ENCODE measurements at places on chromosomes 3 and 15. TPM values are rescaled to one million over a fixed set of nuclear protein-coding genes. Genes with fewer than 3 reads are reported as not detected.

- H3K4me3 ChIP-seq: no peak overlapping the region
- H3K36me3 ChIP-seq: no peaks in the 10 kb centered on the region
- H3K4me1 ChIP-seq: peaks cover 22% of the 10 kb centered on the region
- peak; percentile 51 for DNase-seq
Observed at GRCh38 chr3:44883999-44884431, 9.6 kb downstream of the TGM4 start.

GRCh38 chr3:100957261-100957986 lies 35.8 kb downstream of the ABI3BP start:
- no peaks in the 10 kb centered on the region for H3K36me3 ChIP-seq
- H3K27ac ChIP-seq: peak overlapping the region; percentile 18
- H3K4me3 ChIP-seq: no peak overlapping the region
- no peak for DNase-seq

Gene SPSB4
- not detected for total RNA-seq

DNA sequence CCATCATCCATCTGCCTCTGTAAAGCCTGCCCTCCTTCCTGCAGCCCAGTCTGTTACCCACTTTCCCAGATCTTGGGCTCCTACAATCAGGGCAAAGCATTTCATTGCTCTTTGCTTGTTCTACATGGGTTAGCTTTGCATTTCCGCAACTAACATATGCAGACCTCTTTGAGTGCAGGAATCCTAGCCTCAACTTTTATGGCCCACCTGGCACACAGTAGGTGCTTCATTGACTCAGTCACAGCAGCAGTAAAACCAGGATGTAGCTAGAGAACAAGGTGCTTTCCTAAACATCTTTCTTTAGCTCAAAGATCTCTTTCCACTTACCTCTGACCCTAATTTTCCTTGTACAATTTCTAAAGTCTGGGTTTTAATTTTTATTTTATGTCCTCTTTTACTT lies 3.5 kb downstream of the CD80 start:
- H3K27me3 ChIP-seq: no peaks in the 10 kb centered on the region
- no peak overlapping the region for H3K4me3 ChIP-seq
- no peak for DNase-seq

Gene BRK1
- total RNA-seq: 100.0 TPM

DNA sequence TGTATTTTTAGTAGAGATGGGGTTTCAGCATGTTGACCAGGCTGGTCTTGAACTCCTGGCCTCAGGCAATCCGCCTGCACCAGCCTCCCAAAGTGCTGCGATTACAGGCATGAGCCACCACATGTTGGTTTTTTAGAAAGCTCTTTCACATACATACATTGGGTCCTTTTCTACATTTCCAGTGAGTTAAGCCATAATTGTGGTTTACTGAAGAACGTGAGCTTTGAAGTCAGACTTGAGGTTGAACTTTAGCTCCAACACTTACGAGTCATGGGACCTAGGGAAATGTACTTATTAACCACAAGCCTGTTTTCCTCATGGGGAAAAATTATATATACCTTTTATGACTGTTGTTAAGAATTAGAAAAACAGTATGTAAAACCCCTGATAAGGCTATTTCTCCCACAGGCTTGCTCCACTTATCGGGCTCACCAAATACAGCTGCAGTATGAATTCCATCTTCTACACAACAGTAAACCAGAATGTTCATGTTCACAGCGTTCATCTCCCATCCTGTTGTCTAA lies 39.0 kb downstream of the GPR160 start:
- H3K27me3 ChIP-seq: no peaks in the 10 kb centered on the region
- peaks cover 10% of the 10 kb centered on the region for H3K4me1 ChIP-seq
- DNase-seq: no peak
- no peaks in the 10 kb centered on the region for H3K36me3 ChIP-seq

- no peaks in the 10 kb centered on the region for H3K27me3 ChIP-seq
- peaks cover 10% of the 10 kb centered on the region for H3K4me1 ChIP-seq
- H3K36me3 ChIP-seq: no peaks in the 10 kb centered on the region
- no peak overlapping the region for H3K4me3 ChIP-seq
Observed at GRCh38 chr15:59303633-59304032, 69.0 kb downstream of the MYO1E start.

- H3K4me3 ChIP-seq: no peak overlapping the region
- no peak overlapping the region for H3K27ac ChIP-seq
- no peaks in the 10 kb centered on the region for H3K27me3 ChIP-seq
- no peak for DNase-seq
Observed at GRCh38 chr3:52405601-52406110, 39.2 kb downstream of the SEMA3G start.

Gene RNF13
- total RNA-seq: 106 TPM

- no peak overlapping the region for H3K27ac ChIP-seq
- H3K4me1 ChIP-seq: no peaks in the 10 kb centered on the region
- H3K27me3 ChIP-seq: no peaks in the 10 kb centered on the region
- H3K36me3 ChIP-seq: no peaks in the 10 kb centered on the region
Observed at GRCh38 chr15:44207643-44208042, 12.6 kb upstream of the FRMD5 start.

- no peak overlapping the region for H3K4me3 ChIP-seq
- no peak overlapping the region for H3K27ac ChIP-seq
- no peaks in the 10 kb centered on the region for H3K36me3 ChIP-seq
- no peaks in the 10 kb centered on the region for H3K27me3 ChIP-seq
- H3K4me1 ChIP-seq: no peaks in the 10 kb centered on the region
Observed at GRCh38 chr3:126126286-126126685, 42.4 kb upstream of the SLC41A3 start.

- H3K36me3 ChIP-seq: no peaks in the 10 kb centered on the region
- H3K4me1 ChIP-seq: no peaks in the 10 kb centered on the region
- no peak overlapping the region for H3K4me3 ChIP-seq
Observed at GRCh38 chr15:95656595-95656994, 673.9 kb upstream of the NR2F2 start.

DNA sequence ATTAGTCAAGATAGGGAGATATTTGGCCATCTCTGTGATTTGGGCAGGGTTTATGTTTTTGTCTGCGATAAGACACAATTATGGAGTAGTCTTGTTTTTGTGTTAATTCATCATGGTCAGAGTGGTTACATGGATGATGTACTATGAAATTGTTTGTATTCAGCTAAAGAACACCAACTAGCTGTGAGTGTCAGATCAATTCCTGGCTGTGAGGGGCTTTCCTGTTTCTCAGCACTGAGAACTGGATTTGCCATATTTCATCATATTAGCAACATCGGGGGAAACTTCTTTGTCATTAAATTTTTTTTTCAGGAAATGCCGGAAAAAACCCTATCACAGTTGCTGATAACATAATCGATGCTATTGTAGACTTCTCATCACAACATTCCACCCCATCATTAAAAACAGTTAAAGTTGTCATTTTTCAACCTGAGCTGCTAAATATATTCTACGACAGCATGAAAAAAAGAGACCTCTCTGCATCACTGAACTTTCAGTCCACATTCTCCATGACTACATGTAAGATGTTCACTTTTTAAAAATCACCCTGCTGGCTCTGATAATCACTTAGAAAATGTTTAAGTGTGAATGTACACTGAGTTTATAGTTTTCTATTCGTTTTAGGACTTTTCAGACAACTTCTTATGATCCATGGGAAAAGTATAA lies 49.2 kb downstream of the PARP15 start:
- no peak overlapping the region for H3K4me3 ChIP-seq
- H3K27me3 ChIP-seq: no peaks in the 10 kb centered on the region
- H3K27ac ChIP-seq: no peak overlapping the region
- H3K36me3 ChIP-seq: no peaks in the 10 kb centered on the region

DNA sequence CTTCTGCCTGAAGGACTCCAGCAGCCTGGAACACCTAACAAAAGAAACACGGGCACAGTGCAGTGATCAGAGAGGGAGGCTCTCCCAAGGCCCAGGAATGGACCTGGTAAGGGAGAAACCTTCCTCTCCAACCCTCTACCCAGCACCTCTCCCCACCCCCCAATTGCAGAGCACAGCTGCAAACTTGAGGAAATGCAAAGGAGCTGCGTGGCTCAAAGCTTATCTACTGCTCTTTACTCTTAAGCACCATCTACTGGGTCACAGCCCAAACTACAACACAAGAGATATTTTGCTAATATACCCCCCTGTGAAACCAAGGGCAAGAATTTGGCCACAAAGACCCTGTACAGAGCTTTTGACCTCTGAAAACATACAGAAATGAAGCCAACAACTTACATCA lies 328.3 kb downstream of the OXSM start:
- no peaks in the 10 kb centered on the region for H3K4me1 ChIP-seq
- no peaks in the 10 kb centered on the region for H3K27me3 ChIP-seq
- H3K4me3 ChIP-seq: no peak overlapping the region
- DNase-seq: no peak
- H3K27ac ChIP-seq: no peak overlapping the region
- H3K36me3 ChIP-seq: no peaks in the 10 kb centered on the region

GRCh38 chr15:80450811-80451321 lies 46.7 kb downstream of the ARNT2 start:
- H3K4me1 ChIP-seq: peaks cover 3% of the 10 kb centered on the region
- H3K36me3 ChIP-seq: no peaks in the 10 kb centered on the region
- DNase-seq: peak; percentile 7
- no peak overlapping the region for H3K4me3 ChIP-seq
- H3K27ac ChIP-seq: no peak overlapping the region
- no peaks in the 10 kb centered on the region for H3K27me3 ChIP-seq
